Retinal pigment epithelial cell (primary cell): ENCODE measurements at places on chromosomes 5 and 9.

- DNase-seq = no peak
Measured at GRCh38 chr9:105531530-105531929, 26.4 kb upstream of the FKTN start.

- no peak for DNase-seq
Measured at GRCh38 chr9:3458806-3459475, 66.9 kb downstream of the RFX3 start.

DNA sequence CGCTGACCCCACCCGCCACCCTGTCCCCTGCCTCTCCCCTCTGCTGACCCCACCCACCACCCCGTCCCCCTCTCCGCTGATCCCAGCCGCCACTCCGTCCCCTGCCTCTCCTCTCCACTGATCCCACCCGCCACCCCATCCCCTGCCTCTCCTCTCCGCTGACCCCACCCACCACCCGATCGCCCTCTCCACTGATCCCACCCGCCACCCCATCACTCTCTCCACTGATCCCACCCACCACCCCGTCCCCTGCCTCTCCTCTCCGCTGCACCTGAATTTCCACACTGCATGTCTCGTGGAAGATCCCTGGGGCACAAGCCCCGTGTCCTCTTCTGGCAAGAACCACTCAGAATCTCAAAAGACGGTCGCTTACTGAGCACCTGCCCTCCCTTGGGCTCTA lies 53.4 kb upstream of the OLFM1 start:
- DNase-seq = no peak

GRCh38 chr5:131854134-131854533 lies 57.3 kb upstream of the FNIP1 start:
- DNase-seq = no peak

GRCh38 chr5:80895523-80895922 lies 64.6 kb upstream of the RASGRF2 start:
- no peak for DNase-seq

DNA sequence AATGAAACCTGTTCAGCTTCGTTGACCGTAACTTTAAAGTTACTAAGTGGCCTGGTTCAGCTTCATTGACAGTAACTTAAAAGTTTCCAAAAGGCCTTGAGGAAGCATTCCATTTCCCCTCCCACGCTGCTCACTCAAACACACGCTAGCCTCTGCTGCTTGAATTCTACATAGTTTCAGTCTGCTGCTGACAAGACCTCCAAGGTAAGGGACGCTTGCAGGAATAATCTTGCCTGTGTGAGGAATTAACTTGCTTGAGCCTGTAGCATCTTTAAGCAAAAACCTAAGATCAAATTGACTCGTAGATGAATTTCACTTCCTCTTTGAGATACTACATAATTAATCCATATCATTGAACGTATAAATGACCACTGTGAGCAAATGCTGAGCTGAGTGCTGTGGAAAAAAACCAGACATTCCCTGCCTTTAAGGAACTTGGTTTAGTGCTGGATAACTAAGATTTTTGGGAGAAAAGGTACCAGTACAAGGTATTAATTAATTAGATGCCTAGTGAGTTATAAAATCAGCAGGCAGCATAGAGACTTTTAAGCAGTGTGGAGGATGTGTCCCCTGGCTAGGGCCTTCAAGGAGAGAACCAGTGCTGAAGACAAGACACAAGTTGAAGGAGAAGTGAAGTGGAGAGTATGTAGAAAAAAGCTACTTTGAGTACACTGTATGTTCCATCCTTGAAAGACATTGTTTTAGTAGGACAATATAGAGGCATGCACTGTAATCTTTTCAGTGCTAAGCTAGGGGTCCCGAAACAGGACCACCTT lies 39.2 kb downstream of the GRAMD2B start:
- no peak for DNase-seq

GRCh38 chr9:15485836-15486666 lies 24.7 kb downstream of the PSIP1 start:
- DNase-seq = no peak

- no peak for DNase-seq
Measured at GRCh38 chr5:157816682-157817386, 42.1 kb downstream of the CLINT1 start.

DNA sequence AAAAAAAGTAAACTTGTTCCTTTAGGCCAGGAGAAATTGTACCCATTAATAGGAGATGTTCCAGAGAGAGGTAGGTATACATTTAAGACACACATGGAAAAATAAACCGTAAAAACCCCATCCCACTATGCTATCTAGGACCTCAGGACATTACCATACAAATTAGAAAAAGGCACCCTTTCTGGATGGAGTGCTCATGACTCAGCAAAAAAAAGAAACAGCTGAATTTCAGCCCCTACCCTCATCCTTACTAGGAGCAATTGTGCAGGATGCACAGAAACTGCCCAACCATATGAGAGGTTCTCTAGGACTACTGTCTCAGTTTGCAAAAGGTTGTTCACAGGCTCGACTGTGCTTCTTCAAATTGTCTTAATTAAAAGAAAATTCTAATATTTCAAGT lies 368.2 kb downstream of the HINT1 start:
- no peak for DNase-seq

GRCh38 chr9:76342858-76343257 lies 51.4 kb downstream of the RFK start:
- no peak for DNase-seq

GRCh38 chr5:75351139-75351926 lies 14.3 kb downstream of the HMGCR start:
- DNase-seq = no peak

- no peak for DNase-seq
Measured at GRCh38 chr9:107309271-107309670, 26.2 kb downstream of the RAD23B start.

- DNase-seq = no peak
Measured at GRCh38 chr5:77832938-77833337, 56.8 kb upstream of the TBCA start.

DNA sequence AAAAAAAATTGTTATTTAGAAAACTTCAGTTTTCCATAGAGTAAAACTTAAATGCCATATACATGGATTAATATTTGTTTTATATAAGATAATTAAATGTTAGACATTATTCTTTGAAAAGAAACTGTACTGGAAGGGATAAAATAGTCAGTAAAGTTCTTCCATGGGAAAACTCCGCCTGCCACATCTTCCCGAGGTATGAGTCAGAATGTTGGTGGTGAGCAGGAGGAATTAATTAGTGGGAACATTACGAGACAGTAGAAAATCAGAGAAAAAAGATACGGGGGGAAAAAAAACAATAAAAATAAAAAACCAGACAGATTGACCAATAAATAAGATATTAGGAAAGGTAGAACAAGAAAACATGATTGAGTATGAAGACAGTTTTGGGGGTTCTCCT lies 930.3 kb upstream of the C9orf72 start:
- no peak for DNase-seq

- no peak for DNase-seq
Measured at GRCh38 chr5:136424835-136425584, 59.7 kb upstream of the TRPC7 start.

DNA sequence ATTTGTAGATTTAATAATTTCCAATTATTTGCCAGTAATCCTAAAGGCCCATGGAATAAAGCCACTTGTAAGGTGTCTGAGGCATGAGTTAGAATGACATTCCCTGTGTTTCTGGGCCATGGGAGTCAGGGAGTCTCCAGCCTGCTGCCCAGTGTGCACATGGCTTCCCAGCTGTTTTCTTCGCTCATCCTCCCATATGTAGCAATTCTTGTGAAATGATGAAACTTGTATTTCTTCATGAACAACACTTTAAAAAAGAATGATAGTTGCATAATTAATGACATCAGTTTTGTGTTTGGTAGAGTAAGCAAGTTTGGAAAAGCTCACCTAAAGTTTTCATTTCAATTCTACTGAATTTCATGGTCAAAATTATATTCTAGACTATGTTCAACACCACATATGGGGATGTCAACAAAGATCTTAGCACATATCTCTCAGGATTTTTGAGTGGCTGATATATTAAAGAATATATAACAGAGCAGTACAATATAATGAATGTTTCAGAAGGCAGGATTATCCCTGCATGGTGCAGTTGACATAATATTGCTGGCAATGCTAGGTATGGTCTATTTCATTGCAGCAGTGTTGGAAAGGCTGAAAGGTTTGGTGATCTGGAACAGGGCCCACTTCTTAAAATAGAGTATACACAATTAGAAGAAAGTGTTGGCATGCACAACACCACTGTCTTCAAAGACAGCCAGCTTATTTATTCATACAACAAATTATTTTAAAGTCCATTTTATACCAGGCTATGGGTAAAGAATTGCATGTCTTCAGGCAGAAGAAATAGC lies 44.7 kb downstream of the GRIN3A start:
- no peak for DNase-seq

- DNase-seq = no peak
Measured at GRCh38 chr5:127435821-127436220, 81.6 kb upstream of the PRRC1 start.

GRCh38 chr9:78289474-78289873 lies 7.5 kb upstream of the PSAT1 start:
- no peak for DNase-seq

DNA sequence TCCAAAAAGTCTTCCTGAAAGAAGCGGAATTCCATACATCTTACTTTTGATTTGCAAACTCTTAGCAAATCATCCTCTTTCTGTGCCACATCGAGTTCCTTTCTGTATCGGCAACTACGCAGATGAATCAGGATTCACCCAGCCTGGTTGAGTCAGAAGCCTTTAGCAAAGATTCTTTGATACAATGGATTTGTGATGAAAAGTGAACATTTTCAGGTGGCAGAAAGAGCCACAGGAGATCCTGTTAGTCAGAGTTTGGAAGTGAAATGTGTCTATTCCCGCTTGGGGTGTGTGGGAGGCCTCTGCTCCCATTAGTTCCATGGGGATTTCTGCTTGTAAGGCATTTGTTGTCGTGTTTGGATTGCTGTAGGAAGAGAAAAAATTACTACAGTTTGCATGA lies 351.8 kb upstream of the WWC1 start:
- no peak for DNase-seq

DNA sequence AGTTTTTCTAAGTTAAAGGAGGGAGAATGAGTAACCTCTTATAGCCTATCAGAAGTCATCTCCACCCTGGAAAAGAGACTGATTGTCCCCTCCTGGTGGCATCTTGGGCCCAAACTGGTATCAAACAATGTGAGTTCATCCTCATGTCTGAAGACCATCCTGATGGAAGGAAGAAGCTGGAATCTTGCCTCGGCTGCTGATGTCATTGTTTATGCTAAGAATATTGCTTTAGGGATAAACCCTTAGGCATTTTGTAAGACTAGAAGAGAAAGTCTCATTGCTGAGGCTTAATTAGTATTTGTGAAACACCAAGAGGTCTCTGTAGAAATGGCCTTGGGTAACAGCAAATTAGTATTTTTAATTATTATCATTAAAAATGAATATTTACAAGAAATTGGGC lies 65.7 kb upstream of the KCNN2 start:
- no peak for DNase-seq

DNA sequence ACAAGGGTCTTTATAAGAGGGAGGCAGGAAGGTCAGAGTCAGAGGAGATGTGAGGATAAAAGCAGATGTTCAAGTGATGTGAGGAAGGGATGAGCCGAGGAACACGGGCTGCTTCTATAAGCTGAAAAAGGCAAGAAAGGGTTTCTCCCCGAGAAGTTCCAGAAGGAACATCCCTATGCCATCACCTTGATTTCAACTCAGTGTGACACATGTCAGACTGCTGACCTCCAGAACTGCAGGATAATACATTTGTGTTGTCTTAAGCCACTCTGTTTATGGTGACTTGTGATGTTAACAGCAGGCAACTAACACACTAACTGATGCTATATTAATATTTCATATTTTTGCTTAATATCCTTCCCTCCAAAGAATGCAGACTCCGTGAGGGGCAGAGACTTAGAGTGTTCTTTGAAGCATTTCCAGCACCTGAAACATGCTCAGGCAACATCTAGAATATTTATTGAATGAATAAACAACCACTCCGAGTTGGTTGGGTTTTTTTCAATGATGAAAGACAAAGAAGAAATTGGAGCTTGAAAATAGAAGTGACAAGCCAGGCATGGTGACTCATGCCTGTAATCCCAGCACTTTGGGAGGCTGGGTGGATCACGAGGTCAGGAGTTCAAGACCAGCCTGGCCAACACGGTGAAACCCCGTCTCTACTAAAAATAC lies 77.6 kb upstream of the ADRA1B start:
- DNase-seq = no peak

DNA sequence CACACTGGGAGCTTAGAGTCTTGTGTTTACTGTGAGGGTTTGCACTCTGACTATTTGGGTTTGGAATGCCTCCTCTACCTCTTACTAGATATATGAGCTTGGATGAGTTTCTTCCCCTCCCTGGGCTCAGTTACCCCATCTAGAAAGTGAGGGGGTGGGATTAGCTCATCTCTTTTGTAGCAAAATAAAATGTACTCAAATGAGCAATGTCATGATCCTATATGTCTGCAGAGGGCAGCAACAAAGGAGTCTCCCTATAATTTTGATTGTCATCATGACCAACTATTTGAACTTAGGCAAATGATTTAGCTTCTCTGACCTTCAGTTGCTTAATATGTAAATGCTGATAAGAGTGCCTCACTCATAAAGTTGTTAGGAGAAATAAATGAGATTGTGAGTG lies 109.0 kb downstream of the DPYSL3 start:
- no peak for DNase-seq

GRCh38 chr5:15535938-15536337 lies 36.0 kb downstream of the FBXL7 start:
- no peak for DNase-seq

DNA sequence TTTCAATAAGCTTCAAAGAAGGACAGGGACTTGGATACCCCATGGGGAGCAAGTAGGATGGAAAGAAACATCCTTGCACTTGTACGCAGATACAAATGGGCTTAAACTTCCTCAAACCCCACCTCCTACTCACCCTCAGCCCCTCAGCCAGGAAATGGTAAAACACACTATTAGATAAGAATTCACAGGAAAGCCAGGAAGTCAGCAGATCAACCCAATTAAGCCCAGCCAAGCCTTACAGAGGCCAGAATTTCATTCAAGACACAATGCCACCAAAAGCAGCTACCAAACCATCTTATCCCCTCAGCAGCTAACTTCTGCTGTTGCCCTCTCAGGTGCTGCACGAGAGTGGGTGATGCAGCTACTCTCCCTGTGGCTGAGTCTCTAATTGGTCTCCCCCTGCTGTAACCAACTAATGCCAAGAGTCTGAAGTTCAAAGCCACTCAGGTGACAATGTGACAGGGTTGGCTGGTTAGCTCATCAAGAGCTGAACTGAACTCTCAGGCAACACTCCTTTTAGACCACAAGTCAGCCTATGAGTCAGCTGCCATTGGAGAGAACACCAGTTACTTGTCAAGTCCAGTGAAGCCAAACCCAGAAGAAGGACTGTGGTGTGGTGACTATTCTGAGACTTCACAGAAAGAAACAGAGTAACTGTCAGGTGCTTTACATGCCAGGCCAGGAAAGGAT lies 201.9 kb downstream of the ZNF608 start:
- DNase-seq = no peak

DNA sequence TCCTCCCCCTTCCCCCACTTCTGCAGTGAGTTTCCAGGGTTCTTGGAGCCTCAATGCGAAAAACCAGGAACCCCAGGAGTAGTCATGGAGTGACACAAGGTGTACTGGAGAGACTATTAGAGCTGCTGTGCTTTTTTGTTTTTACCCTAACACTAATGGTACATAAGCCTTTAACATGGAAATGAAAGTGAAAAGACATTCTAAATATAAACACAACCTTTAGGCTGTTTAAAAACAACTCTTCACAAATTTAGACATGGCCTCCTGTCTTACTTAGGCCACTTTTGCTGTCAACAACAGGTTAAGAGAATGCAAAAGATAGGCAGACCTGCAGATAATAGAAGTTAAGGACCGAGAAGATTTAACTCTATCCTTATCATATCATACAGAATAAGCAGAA lies 232.2 kb downstream of the DENND1A start:
- DNase-seq = no peak

- no peak for DNase-seq
Measured at GRCh38 chr5:174084691-174085154, 39.2 kb downstream of the NSG2 start.
